ENCODE measurements at places on chromosomes 1 and 21. TPM values are rescaled to one million over a fixed set of nuclear protein-coding genes. Genes with fewer than 3 reads are reported as not detected.

DNA sequence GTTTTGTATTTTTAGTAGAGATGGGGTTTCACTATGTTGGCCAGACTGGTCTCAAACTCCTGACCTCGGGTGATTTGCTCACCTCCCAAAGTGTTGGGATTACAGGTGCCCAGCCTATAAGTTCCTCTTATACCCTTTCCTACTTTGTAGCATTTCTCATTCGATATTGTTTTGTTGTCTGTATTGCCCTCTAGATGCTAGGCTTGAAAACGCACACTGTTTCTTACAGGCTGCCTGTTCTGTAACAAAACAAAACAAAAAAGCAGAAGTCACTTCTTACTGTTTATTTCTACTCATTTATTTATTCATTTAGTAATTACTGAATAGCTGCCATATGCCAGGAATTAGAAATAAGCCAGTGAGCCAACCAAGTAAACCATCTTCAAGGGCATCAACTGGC is 136.9 kb upstream of the BMP8A start:
- DNase-seq: no peak

DNA sequence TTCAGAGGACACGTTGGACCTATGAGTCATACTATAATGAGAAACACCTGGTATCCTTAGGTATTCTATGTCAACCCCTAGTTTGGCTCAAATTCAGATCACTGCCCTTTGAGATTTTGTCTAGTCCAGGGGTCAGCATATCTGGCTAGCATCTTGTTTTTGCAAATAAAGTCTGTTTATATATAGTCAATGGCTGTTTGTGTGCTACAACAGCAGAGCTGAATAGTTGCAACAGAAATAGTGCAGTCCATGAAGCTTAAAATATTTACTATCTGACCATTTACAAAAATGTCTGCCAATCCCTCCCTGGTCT is 48.5 kb upstream of the EDEM3 start:
- DNase-seq: no peak

GRCh38 chr1:235415008-235415904 is 48.0 kb downstream of the TBCE start:
- peak; percentile 40 for DNase-seq

DNA sequence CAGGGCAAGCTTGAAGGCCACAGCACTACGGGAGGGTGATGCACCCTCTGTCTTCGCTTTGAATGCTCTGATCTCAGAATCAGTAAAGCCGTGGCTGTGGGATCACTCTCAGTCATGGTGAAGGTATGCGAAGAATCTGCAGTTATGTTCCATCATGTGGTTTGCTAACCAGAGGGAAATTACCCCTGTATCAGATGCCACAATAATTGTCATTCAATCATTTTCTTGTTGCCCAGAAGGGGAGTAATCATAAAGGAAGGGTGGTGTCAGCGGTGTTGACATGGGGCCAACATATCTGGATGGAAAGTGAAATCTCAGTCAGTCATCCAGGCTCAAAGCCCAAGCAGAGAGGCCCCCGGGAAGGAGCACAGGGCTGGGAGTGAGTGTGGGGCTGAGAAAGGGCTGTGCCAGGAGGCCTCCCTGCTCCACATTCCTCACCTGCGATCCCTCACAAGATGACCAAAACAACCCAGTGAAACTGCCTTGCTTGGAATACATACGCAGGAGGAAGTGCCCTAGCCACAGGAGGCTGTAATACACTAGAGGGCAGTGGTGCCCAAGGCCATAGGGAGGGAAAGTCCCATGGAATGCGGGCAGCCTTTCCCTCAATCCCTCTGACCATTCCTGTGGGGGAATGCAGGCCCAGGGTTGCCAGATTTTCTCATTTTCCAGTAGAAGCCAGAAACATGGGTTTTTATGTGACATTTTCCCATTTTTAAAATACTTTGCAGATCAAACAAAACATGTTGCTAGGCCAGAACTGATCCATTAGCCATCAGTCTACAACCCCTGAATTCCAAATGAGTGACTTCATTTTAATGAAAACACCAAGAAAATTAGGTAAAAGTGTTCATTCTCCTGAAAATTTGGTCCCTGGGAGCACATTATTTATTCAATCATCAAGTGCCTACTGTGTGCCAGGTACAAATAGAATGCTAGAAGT is 95.7 kb upstream of the VANGL1 start:
- no peak for DNase-seq

DNA sequence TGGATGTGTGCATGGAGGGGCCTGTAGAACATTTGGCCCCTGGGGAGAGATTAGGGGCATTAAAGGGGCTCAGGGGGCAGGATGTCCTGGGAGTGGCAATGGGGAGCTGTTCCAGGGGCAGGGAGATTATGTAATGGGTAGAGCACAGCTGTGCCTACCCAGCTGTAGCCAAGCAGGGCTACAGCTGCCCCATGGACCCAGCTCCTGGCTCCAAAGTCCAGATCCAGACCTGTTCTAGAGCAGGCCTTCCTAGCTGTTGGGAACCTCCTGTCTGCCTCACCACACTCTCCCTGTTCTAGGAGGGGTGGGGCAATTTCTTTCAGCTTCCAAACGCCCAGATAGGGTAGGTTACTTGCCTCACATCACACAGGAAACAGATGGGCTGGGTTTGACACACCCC is 5.6 kb downstream of the RPS6KA1 start:
- DNase-seq: no peak

GRCh38 chr21:16078382-16078781 is 348.6 kb downstream of the USP25 start:
- DNase-seq: no peak

Gene RAP1GAP
- polyA plus RNA-seq: not detected

Gene TAL1
- polyA plus RNA-seq: not detected

Gene REN
- not detected for polyA plus RNA-seq

Data from CD14-positive monocyte (primary cell).